ENCODE measurements at places on chromosomes 6 and 20.

DNA sequence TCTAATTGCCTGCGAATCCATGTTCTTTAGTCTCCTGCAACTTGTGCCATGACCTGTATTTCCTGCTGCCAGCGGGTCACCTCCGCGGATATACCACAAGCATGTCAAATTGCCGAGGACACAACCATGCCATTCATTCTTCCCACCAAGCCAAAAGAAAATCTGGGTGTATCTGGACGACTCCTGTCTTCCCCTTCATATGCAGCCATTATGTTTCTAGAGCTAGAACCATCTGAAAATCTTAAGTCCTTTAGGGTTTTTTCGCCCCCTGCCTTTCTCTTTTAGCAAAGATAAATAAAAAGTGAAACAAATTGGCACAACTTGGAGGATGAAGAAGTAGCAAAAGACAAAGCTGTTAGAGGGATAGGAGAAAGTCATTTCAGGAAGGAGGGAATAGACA is 242.6 kb downstream of the ARID1B start:
- no peak for DNase-seq

GRCh38 chr20:50866036-50866685 is 65.1 kb downstream of the ADNP start:
- no peak for DNase-seq

- DNase-seq: no peak
Measured at GRCh38 chr20:51696304-51697071, 71.7 kb downstream of the ATP9A start.

DNA sequence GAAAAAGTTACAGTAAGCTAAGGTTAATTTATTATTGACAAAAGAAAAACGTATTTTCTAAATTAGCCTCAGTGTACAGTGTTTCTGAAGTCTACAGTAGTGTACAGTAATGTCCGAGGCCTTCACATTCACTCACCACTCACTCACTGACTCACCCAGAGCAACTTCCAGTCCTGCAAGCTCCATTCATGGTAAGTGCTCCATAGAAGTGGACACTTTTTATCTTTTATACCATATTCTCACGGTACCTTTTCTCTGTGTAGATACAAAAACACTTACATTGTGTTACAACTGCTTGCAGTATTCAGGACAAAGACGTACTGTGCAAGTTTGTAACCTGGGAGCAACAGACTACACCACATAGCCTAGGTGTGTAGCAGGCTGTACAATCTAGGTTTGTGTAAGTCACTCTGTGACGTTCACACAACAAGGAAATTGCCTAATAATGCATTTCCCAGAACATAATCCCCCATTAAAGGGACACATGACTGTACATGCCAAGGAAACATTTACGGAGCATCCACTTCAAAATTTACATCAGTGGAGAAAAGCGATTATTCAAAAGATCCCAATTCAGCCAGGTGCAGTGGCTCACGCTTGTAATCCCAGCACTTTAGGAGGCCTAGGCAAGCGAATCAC is 133.4 kb downstream of the BANF2 start:
- DNase-seq: no peak

GRCh38 chr6:110328259-110328658 is 29.9 kb downstream of the METTL24 start:
- peak; percentile 37 for DNase-seq

DNA sequence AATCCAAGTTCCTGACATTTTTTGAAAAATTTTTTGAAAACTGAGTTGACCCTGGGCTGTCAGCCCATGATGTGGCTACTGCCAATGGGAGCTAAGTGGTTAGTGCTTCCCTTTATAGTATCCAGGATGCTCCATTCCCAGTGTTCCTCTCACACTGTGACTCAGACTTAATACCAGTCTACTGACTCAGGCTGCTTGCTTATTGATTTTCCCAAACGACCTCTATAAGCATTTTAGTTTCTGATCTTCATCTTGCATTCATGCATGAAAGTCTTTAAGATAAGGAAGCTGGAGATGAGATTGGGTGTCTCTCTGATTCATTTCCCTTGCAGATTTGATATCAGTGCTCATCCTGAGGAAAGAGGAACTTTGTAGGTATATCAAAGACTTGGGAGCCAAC is 560.0 kb downstream of the TBC1D32 start:
- DNase-seq: peak; percentile 8

- DNase-seq: no peak
Measured at GRCh38 chr6:90631046-90631445, 44.2 kb upstream of the MAP3K7 start.

GRCh38 chr6:9112544-9112943 is 677.2 kb upstream of the SLC35B3 start:
- DNase-seq: no peak

DNA sequence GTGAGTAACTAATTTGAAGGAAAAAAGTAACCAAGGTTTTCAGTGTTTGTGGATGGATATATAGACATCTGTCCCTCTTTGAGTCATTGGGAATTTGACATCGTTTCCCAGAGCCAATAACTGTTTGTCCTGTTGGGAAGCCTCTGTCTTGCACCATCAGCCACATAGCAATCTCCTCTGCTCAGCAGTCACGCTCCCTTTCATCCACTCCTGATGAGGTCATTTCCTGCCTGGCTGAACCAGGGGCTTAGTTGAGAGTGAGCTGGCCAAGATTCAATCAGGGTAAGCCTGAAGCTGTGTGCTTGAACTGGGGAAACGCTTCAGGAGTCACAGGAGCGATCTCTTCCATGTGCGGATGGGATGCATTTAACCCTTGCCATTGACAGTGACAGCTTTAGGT is 121.5 kb upstream of the FOXQ1 start:
- DNase-seq: peak; percentile 87

- DNase-seq: no peak
Measured at GRCh38 chr20:35027301-35027700, 65.3 kb downstream of the TRPC4AP start.

DNA sequence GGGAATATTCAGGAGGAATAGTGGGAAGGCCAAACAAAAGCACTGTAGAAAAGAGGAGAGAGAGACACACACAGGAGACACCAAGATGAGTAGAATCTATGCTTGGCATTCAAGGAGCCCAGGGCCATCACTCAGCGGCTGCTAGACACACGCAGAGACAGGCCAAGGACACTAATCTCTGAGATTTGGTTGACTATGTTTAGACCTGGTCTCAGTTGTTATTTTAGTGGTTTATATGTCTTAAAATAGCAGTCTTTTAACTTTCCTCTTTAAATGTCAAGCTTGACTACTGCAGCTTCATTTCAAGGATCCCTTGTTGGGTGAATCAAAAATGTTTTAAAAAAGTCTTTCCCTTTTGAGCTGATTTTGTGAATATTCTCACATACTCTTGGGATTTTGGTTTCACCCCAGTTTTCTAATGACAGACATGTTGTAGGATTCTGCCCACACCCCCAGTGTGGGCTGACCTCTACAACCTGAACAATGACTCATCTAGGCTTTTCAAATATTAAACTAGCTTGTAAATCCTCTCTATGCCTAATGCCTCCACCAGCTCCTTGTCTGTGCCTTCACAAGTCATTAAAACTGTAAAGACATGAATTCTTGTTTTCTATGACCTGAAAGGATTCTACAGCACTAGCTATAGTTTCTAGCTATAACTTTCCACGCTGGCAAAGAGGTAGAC is 142.7 kb upstream of the EXOC2 start:
- DNase-seq: no peak

DNA sequence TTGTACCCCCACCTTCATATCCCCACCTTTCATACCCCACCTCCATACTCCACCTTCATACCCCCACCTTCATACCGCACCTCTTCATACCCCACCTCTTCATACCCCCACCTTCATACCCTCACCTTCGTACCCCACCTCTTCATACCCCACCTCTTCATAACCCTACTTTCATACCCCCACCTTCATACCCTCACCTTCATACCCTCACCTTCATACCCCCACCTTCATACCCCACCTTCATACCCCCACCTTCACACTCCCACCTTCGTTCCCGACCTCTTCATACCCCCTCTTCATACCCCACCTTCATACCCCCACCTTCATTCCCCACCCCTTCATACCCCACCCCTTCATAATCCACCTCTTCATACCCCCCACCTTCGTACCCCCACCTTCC is 92.9 kb upstream of the NAA20 start:
- no peak for DNase-seq

- DNase-seq: no peak
Measured at GRCh38 chr20:50595988-50596693, 86.0 kb downstream of the PTPN1 start.

GRCh38 chr6:52305948-52306767 is 21.6 kb upstream of the MCM3 start:
- DNase-seq: no peak

DNA sequence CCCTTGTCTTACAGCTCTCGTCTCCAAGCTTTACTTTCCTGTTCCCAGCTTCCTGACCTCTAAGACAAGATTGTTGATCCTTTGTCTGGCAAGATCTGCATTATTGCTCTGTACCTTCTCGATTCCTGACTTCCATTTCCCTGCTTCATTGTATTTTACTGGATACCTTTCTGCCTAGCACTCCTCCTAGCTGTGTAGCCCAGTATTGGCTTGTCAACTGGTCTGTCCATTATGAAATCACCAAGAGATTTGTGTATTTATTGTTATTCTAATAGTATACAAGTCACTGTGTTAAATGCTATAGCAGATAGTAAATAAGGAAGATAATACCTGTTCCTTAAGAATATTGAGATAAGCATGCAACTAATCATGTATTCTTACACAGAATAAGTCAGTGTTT is 305.4 kb downstream of the CDKAL1 start:
- DNase-seq: no peak

- no peak for DNase-seq
Measured at GRCh38 chr20:10676518-10676917, 2.7 kb upstream of the JAG1 start.

- no peak for DNase-seq
Measured at GRCh38 chr20:62487561-62488354, 12.0 kb upstream of the GATA5 start.

- DNase-seq: no peak
Measured at GRCh38 chr6:114569669-114570068, 226.8 kb upstream of the HS3ST5 start.

DNA sequence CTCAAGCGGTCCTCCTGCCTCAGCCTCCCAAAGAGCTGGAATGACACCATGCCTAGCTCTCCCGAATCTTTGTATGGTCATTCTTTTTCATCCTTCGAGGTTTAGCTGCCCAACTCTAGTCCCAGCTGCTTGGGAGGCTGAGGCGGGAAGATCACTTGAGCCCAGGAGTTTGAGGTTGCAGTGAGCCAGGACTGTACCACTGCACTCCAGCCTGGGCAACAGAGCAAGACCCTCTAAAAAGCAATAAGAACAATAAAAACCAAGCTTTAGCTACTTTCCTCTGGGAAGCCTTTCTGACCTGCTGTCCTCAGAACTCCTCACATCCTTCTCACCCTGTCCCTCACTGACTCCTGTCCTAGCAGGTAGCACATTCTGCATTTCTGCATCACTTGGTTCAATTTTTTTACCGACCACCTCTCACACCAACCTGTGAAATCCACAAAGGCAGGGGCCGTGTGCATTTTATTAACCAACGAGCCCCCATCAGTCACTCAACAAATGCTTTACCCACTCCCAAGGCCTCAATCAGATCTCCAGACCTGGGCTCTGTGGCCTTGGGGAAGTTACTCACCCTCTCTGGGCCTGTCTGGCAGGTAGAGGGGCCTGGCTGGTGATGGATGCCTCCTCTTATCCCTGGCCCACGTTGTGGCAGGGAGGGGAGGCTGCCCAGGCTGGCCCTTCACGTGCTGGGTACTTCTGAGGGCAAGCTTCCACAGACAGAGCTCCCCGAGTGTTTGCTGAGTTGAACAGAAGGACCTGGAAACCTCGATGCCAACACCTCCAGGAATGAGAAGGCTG is 14.7 kb upstream of the SRC start:
- DNase-seq: no peak

GRCh38 chr6:87738000-87738399 is 36.0 kb upstream of the AKIRIN2 start:
- no peak for DNase-seq

DNA sequence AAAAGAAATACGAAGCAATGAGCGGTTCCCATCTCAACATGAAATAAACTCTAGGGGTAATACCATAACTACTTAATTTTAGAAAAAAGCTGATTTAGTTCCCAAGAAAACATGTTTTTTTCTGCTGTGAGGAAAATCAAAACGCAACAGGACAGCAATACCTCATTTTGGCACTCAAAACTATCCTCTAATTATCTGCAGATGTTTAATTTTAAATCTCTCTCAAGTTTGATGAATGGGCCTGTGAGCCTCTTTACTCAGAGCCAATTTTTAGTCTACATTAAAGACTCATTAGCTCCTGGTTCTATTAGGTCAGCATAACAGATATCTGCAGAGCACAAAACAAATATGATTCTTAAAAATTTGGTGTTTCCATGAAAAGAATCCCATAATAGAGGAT is 28.1 kb downstream of the RNF24 start:
- peak; percentile 30 for DNase-seq

GRCh38 chr6:93786474-93787330 is 367.3 kb upstream of the EPHA7 start:
- DNase-seq: no peak

GRCh38 chr6:34810936-34811632 is 19.2 kb downstream of the BLTP3A start:
- DNase-seq: no peak

DNA sequence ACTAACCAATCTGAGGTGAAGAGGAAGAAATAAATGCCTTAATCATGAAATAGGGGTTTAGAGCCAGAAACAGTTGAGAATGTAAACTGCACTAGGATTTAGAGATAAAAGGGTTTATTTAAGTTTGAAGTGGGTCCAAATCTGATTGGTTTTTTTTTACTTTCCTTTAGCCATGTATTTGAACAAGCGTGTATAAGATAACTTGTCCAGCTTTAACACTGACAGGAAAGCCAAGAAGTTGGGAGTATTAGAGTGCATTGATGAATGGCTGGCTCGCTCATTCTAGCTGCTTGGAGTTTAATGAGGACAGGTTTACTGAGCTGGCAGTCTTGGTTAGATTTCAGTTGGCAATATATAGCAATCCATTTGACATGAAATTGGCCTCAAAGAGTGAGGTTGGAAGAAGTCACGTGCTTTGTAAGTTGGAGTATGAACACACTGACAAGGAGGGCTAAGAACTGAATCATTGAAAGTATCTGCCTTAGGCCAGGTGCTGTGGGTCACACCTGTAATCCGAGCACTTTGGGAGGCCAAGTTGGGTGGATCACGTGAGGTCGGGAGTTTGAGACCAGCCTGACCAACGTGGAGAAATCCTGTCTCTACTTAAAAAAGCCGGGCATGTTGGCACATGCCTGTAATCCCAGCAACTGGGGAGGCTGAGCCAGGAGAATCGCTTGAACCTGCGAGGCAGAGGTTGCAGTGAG is 13.7 kb downstream of the SRSF3 start:
- no peak for DNase-seq

GRCh38 chr20:39144757-39145156 is 182.6 kb downstream of the DHX35 start:
- no peak for DNase-seq

All from fibroblast of skin of left quadriceps (primary cell).